Stimulated activated CD8-positive, alpha-beta memory T cell treated with anti-CD3 and anti-CD28 coated beads, Interleukin-7, amount 100 ng/mL, for 1 hour (primary cell): ENCODE measurements at places on chromosomes 4 and X.

GRCh38 chr4:12053966-12054365, 625.3 kb upstream of the HS3ST1 start:
- DNase-seq, result no peak

GRCh38 chr4:7766086-7766485, 173.6 kb downstream of the AFAP1 start:
- DNase-seq, result no peak

- no peak for DNase-seq
Measured at GRCh38 chr4:6435010-6435409, 37.4 kb downstream of the PPP2R2C start.

- DNase-seq, result no peak
Measured at GRCh38 chr4:95105112-95105511, 347.4 kb downstream of the BMPR1B start.

GRCh38 chr4:89173336-89174090, 62.2 kb downstream of the TIGD2 start:
- no peak for DNase-seq

GRCh38 chr4:8459867-8460445, 19.4 kb downstream of the TRMT44 start:
- DNase-seq, result no peak

- DNase-seq, result no peak
Measured at GRCh38 chr4:137980641-137981040, 261.5 kb downstream of the SLC7A11 start.

DNA sequence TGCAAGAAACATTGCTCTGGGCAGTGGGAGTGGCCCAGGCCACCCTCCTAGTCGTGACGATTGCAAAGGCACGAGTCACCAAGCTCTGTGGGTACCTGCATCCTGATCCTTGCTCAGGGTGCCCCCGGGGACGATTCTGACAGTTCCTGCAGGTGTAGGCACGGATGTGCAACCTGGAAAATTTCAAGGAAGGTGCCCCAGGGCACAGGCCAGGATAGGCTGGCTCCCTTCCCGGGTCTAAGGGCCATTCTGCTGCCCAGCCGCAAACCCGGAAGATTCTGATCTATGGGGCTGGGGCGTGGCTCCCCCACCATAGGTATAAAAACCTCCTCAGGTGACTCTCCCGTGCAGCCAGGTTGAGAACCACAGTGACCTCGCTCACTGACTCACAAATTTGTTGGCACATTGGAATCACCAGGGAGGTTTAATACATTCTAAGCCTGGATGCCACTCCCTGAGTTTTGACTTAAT, 228.5 kb downstream of the PTTG2 start:
- DNase-seq, result no peak

DNA sequence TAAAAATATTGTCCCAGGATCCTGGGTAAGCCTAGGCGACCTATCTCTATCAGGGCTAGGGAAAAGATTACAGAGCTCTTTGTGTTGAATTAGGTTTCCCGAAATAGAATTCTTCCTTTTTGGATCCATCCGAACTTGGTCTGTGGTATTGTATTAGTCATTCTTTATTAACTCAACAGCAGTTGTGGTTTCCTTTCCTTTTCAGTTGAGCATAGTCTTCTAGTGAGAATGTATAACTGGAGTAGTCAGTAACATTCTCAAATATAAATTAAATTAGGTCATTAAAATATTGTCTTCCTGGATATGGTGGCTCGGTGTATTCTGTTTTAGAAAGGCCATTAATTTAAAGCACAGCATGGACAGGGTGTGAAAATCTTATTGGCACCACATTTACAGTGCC, 520.4 kb downstream of the NLGN4X start:
- DNase-seq, result no peak

DNA sequence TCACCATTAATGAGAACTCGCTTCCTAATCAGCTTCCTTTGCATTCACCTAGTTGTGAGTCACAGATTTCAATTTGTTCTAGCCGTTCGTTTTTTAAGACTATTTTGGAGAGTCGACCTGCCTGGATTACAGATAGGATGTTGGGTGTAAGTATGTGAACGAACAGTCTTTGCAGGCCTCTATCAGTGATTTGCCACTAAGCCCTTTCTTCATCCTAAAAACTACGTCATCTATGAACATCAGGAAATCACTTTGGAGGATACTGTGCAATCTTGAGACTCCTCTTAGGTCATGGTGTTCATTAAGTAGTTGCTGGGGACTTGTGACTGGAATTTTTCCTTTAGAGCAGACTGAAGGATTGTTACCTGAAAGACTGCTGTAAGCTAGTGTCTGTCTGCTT, 1.1 kb downstream of the POLA1 start:
- no peak for DNase-seq

DNA sequence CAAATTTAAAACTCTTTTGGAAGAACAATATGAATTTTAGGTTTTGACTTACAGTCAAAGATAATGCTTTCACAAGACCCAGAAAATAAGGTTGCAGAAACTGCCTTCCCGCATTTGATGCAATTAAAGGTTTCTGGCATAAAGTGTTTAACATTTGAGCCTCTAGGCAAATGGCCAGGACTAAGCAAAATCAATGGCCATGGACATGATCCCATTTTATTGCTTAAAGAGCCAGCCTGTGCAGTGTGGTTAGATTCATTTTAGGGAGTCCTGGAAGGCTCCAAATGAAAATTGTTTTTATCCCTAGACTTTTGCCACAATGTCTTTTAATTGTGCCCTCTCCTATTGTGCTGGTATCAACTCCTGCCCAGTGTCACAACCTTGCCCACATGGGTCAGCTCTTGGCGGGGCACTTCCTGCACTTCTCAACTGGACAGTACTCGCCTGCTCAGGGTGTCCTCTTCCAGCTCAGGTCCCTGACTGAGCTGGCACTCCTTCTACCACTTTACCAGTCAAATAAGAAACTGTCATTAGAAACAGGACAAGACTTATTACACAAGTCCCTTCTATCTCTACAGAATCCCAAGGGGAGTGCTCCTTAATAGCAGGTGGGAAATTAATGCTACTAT, 208.4 kb upstream of the NPY2R start:
- no peak for DNase-seq

- no peak for DNase-seq
Measured at GRCh38 chr4:180721356-180721755, 1521.8 kb upstream of the TENM3 start.

DNA sequence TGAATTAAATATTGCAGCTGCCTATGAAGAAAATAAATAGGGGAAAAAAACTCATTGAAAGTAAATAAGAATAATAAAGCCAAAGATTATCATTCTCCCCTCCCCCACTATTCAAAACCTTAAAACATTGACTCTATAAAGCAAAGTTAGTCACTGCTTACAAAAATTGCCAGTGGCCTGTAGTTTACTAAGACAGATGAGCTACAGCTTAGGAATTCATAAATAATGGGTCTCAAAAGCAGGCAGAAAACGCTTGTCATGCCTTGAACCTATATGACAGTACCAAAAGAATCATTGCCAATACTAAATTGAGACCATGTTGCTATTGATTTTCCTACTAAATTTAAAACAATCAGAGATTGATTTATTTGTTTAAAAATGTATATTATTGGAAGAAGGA, 78.9 kb downstream of the SLC10A7 start:
- no peak for DNase-seq

DNA sequence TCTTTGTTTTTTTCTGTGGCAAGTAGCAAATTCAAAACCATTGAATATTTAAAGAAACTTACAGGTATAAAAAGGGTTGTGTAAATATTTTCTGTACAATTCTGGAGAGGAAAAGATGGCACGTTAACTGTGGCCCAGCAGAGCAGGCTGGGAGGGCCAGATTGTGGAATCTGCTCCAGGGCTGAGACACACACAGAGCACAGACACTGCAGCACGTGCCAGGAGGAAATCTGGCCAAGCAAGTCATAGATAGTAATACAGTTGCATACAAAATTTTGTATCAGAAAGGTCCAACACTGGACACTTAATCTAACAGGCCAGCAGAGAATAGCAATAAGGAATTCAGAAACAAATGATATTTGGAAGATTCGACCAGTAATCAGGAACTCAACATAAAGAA, 763.7 kb downstream of the PDHA2 start:
- no peak for DNase-seq

DNA sequence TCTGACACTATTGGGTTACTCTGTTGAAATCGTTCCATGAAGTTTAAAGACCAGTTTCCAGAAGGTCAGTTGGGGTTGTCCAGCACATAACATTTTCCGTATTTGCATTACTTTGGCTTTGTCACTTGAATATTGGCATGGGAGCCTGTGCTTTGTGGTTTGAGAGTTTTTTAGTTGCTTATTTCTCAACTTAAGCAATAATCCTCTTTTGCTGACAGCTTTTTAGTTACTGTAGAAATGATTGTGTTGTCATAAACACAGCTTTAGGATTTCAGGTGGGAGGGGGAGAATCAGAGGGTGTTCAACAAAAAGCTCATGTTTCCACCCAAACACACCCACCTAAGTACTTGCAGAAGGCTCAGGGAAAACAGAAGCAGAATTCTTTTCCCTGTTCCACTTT, 210.7 kb upstream of the TLL1 start:
- no peak for DNase-seq

- peak; percentile 66 for DNase-seq
Measured at GRCh38 chr4:26320538-26321372, at the start of gene RBPJ. Gene RBPJ, plus strand, starts transcription at chr4:26321014. Its CDS starts 15 bp downstream, at chr4:26321029.

- DNase-seq, result no peak
Measured at GRCh38 chr4:7328162-7328912, 106.4 kb downstream of the PSAPL1 start.
